ENCODE measurements at places on chromosomes 16 and 17.

- no peak for DNase-seq
These were observed 50.0 kb downstream of the CBFA2T3 start for GRCh38 chr16:88927010-88927409.

DNA sequence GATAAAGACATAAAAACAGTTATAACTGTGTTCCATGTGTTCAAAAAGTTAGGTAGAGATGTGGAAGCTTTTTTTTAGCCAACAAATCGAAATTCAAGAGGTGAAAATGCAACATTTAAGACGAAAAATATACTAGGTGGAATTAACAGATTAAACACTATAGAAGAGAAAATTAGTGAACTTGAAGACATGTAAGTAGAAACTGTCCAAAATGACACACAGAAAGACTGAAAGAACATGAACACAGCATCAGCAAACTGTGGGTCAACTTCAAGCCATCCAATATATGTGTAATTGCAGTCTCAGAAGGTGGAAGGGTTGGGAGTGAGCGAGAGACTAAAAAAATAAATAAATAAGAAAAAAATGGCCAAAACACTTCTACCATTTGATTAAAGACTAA lies 9.3 kb downstream of the FAM83G start:
- no peak for DNase-seq

GRCh38 chr17:13085578-13085977 lies 67.8 kb upstream of the ELAC2 start:
- no peak for DNase-seq

- DNase-seq, result no peak
These were observed 6.1 kb downstream of the SLC35G3 start for GRCh38 chr17:35188111-35188510.

DNA sequence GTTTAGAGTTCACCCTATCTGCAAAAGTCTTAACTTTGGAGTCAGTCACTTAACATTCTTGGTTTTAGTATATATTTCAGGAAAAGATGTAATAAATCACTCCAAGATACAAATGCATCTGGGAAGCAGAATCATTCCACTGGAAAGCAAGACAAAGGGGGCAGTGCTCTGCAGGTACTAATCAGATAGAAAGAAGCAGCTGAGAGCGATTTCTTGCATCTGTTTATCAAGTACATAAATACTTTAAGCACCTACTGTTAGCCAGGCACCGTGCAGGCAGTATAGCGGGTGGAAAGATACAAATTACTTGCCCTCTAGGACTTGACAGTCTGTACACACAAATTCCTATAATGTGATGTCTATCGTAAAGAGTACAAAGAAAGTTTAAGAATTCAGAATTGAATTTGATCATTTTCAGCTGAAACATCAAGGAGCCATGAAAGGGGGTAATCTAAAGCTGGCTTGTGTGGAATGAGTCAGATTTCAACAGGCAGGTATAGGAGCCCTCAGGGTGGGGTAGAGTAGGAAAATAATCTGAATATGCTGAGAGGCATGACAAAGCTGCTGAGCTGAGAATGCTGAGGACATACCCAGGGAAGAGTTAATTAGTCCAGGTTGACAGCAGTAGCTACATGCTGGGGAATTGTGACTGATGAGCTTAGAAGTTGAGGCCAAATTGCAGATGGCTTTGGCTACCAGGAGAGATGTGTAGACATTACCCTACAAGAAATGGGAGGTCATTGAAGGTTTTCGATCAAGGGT lies 110.2 kb downstream of the CA10 start:
- no peak for DNase-seq

DNA sequence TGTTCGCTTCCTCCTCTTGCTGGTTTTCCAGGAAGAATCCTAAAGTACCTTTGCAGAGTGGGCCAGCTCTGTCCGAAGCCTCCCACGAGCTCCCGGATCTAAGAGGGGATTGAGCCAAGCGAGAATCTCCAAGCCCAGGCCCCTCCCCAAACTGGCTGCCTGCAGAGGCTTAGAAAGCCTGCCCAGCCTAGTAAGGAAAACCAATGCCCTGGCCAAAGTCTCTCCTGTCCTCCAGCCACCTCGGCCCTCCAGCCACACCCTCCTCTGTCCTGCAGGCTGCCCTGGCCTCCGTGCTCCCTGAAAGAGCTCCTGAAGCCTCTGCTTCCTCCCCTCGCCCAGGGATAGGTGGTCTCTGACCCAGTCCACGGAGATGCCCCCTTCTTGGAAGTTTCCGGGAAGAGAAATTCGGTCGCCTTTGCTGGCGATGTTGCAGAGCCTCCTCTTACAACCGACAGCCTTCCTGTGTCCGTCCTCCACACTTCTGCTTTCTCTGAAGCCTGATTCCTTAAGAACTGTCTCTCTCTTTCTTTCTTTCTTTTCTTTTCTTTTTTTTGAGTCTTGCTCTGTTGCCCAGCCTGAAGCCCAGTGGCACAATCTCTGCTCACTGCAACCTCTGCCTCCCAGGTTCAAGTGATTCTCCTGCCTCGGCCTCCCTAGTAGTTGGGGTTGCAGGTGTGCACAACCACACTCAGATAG lies 54.9 kb upstream of the TOB1 start:
- no peak for DNase-seq

DNA sequence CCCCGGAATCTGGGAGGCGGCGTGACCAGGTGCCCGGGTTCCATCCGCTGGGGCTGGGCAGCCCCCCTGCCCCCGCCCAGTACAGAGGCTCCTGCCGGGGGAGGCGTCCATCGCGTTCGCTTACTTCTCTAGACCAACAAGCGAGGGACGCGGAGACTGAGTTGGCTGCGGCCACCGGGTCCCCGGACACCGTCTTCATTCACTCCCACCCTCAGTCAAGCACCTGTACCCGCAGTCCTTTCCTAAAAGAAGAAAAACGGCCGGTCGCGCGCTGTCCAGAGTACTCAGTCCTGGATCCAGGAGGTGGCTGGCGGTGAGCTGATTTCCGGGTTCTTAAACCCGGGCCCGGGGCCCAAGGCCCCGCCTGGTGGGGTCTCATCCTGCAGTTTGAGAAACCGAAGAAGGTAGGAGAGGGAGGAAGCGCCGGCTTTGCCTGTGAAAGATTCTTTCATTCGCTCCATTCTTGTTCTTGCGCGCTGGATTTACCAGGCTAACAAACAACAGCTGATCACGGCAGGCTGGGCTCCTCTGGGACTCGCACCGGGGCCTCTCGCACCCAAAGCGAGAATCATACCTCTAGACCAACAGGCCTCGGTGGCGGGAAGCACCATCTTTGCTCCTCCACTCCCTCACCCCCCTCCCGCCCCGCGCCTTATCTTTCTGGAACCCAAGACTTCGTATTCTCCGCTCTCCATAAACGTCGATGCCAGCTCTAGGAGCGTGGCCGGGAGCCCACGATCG lies 17.4 kb upstream of the OR1F1 start:
- no peak for DNase-seq

DNA sequence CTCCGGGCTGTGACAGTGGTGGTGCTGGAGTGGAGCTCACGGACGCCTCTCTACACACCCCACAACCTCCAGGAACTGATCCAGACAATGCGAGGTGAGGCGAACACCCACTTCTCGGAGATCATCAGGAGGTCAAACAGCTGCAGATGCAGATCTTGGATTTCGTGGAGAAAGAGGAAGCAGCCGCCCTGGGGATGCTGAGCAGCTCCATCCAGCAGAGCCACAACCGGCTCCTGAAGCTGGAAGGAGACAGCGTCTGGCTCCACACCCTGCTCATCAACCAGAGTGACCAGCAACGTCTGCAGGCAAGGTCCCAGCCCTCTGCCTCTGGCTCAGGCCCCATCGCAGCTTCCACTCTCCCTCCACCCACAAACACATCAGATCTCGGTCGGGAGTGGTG lies 13.2 kb upstream of the SLC16A5 start:
- no peak for DNase-seq

DNA sequence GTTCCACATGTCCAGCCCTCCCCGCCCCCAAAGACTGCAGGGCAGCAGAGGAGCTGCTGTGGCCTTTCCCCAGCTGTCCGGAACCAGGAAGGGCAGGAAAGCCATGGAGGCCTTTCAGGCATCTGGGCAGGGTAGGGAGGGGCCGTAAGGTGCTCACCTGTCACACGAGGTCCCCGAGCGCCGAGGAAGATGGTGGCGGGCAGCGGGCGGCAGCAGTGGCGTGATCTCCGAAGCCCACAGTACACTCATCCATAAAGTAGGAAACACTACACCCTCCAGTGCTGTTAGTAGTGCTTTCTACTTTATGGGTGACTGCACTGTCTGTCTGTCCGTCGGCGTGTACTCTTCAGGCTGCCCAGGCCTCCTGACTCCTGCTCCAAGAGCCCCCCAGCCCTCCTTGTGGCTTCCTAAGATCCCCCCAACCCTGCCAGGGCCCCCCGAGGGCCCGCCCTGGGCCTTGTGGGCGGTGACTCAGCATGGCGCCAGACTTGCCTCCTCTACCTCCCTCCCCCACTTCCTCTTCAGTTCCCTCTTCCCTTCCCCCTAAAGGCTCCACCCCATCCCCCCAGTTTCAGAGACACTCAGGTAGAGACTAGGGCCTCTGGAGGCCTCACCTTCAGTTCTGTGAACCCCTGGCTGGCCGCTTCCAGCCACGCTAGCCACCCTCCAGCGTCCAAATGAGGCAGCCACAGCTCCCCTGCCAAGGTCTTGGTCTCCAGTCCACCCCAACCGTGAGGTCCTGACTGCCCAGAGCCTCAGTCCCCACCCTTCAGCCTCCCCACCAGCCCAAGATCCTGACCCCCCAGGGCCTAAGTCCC lies 2.6 kb upstream of the TSPOAP1 start:
- DNase-seq, result no peak

DNA sequence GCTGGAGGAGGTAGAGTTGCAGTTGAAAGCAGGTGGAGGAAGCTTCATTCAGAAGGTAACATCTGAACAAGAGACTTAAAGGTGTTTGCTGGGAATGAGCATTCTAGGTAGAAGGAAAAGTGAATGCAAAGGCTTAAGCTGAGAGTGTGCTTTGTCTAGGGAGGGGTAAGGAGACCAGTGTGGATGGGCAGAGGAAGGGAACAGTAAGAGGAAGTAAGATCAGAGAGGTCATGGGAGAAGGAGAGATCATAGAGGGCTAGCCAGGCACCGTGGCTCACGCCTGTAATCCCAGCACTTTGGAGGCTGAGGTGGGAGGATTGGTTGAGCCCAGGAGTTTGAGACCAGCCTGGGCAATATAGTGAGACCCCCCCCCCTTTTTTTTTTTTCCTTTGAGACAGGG lies 3.3 kb downstream of the STX4 start:
- DNase-seq, result no peak

GRCh38 chr16:25030420-25031131 lies 15.4 kb upstream of the ARHGAP17 start:
- DNase-seq, result no peak

DNA sequence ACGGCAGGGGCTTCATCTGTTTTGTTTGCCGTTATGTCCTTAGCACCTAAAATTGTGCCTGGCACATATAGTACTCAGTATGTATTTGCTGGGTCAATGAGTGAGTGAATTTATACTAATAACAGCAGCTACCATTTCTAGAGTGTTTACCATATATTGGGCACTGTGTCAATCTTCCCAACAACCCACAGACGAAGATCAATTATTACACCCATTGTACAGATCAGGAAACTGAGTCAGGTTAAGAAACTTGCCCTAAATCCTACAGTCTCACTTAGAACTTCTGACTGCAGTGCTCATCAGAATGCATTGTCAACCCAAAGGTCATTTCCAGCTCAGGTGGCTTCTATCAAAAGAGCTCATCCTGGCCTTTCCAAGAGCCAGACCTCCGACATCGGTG lies 44.5 kb upstream of the MEOX1 start:
- DNase-seq, result no peak

DNA sequence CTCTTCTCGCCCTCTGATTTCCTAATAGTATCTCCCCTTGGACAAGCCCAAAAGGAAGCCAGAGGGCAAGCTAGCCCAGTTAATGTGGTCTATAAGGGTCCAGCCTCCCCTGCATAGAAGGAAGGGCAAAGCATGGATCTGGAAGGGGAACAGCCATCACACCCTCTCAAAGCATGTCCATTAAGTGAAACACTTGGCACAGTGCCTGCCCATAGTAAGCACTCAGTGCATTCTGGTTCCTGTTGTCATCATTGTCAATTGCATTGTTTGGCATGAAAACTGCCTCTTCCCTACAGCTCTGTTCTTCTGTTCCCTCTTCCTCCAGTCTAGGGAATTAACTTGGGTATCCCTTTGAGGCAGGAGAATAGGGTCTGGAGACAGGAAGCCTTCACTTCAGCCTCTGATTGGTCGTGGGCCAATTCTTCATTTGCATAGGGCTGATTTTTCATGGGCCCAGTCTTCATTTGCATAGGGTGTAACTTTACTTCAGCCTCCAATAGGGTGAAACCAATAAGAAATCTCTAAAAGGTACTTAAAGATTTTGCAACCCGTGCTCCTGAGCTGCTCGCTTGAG lies 81.4 kb downstream of the C17orf67 start:
- no peak for DNase-seq

DNA sequence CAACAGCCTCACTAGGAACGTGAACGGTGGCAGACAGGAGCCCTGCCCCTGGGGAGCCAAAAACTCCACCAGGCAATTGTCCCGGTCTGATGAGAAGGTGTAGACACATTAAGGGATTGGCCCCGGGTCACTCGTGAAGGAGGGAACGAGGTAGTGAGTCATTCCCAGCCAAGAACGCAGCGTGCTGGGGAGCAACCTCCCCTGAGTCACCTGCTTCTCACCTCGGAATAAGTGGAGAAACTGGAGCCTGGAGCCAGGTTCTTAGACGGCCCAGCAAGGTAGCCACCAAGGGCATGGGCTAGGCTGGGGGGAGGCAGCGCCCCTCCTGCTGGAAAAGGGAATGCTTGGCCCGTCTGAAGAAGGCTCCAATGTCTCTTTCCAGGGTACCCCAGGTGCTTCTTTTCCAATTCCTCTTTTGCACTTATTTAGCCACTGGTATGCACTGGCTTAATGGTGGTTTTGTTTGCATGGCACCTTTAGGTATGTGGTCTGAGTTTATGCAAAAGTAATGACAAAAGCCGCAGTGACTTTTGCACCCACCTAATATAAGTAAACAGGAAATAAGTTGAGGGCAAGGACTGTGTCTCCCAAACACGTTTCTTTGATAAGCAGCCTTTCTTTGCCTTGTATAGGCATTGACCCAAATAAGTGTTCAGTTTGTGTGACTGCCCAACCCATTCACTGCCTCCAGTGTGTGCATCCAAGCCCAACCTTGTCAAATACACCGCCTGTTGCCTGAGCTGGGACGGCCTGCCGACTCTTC lies 1.8 kb upstream of the HELZ start:
- no peak for DNase-seq

DNA sequence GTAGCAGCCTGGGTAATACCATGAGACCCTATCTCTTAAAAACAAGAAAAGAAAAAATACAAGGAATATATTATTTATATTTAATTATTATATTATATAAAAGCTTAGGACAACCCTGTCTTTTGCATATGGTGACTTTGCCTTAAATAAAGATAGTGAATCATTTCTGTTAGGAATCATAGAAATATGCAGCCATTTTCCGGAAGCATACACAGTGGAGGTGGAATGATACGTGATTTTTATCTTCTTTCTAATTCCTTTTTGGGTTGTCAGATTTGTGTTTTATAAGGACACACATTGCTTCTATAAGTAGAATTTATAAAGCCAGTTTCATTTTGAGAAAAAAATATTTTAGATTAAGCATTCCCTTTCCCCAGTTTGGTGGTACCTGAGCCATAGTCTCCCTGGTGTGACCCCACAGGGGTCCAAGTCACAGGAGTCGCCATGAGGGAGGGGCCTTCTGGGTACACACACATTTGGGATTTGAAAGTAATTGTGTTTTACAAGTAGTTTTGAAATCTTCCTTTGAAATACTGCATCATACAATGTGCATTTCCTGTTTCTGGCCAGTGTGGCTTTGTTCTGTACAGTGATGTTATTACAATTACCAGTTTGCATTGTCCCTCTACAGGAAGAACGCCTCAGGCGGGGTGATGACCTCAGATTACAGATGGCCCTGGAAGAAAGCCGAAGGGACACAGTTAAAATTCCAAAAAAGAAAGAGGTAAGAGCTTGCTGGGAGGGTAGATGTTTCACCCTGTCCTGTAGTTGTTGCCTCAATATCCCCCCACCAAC lies 50.9 kb downstream of the B9D1 start:
- DNase-seq, result no peak

Data from AG04449 (cell line).